Activated CD4-positive, alpha-beta T cell treated with anti-CD3 and anti-CD28 coated beads, Interleukin-2, amount 50 U/mL, for 1 hour (primary cell): ENCODE measurements at places on chromosomes 6 and 20.

- no peak for DNase-seq
These were observed 151.5 kb upstream of the SALL4 start for GRCh38 chr20:51953731-51954340.

DNA sequence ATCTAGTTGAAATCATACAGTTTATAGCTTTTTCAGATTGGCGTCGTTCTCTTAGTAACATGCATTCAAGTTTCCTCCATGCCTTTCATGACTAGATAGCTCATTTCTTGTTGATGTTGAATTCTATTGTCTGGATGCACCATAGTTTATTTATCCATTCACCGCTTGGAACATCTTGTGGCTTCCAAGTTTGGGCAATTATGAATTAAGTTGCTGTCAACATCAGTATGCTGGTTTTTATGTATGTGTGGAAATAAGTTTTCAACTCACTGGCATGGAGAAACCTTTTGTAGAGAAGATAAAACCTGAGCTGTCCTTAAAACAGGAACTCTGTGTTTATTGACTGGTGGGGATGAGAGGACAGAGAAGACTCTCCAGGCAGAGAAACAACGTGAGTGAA, 248.0 kb downstream of the CDC5L start:
- no peak for DNase-seq

GRCh38 chr20:289693-290083, 862 bp downstream of the C20orf96 start:
- DNase-seq, result no peak

DNA sequence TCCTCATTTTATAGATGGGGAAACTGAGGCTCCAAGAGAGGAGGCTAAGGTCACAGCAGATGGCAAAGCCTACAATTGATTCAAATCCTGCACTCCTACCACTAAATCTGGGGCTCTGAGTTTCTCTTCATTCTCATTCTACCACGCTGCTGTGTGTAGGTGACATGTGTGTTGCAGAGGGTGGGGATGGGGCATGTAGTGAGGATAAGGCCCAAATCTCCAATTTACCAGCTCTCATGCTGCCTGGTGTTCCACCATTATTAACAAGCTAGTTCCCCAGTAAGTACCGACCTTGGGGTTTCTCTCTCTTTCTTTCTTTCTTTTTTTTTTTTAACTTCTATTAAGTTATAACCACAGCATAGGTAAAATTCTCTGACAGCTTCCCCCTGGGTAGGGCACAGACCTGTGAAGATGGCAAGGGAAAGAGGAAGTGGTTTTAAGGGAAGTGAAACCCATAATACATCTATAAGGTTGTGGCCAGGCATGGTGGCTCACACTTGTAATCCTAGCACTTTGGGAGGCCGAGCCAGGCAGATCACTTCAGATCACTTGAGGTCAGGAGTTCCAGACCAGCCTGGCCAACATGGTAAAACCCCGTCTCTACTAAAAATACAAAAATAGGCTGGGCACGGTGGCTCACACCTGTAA, 13.0 kb upstream of the MATN4 start:
- no peak for DNase-seq

DNA sequence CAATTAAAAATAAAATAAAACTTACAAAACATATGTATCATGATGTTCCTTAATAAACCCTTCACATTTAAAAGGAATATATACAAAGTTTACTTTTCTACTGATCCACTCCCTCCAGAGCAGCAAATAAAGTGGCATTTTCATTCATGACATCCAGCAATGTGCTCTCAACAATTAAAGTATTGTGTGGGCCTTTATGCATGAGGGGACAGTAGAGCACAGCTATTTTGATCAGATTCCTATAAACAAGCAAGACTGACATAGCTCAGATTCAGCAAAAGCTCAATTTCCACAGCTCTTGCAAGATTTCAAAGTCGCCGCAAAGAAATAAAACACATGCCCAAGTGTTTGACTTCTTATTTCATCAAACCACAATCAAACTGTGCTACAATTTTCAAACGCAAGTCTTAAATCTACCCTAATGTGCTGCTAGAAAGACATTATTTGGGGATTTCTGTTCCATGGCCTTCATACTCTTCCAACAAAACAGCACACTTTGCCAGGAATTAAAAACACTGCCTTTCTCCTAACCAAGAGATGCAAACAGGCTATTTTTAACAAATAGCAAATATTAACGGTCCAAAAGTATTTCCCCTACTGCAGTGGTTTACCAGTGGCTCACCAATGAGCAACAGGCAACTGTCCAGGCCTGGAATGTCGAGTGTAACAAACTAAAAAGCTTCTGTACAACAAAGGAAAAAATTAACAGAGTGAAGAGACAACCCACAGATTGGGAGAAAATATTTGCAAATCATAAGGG, 52.3 kb downstream of the MBOAT1 start:
- DNase-seq, result no peak

GRCh38 chr6:26157251-26158075, 70.2 kb downstream of the HFE start:
- no peak for DNase-seq

- DNase-seq, result no peak
These were observed 108.2 kb downstream of the THEMIS start for GRCh38 chr6:127792616-127793015.

- no peak for DNase-seq
These were observed 11.3 kb downstream of the ZHX3 start for GRCh38 chr20:41306061-41306727.

DNA sequence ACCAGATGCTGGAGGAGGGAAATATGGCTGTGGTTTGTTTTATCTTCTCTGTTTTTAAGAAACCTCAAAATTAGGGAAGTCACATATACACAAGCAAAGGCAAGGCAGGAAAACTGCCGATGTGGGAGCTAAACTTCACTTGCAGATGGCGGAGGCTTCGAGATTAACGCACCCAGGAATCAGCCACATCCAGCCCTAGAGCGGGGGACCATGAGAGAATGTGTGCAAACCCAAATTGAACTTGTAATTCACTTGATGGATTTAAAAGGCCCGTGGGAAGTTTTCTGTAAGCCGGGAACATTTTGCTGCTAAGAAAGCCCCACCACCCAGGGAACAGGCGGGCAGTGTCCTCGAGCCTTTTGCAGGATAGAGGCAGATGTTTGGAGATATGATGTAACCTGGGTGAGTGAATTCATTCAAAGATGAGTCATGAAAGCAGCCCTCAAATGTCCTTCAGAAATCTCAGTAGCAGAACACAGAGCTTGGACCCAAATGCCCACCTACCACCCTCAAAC, 39.9 kb downstream of the PREX1 start:
- no peak for DNase-seq

- DNase-seq, result no peak
These were observed 20.1 kb downstream of the SEC23B start for GRCh38 chr20:18527836-18528235.

- DNase-seq, result no peak
These were observed 177.1 kb upstream of the MAN1A1 start for GRCh38 chr6:119526561-119527230.

- DNase-seq, result no peak
These were observed 9.8 kb downstream of the CTSZ start for GRCh38 chr20:58997141-58997770.

DNA sequence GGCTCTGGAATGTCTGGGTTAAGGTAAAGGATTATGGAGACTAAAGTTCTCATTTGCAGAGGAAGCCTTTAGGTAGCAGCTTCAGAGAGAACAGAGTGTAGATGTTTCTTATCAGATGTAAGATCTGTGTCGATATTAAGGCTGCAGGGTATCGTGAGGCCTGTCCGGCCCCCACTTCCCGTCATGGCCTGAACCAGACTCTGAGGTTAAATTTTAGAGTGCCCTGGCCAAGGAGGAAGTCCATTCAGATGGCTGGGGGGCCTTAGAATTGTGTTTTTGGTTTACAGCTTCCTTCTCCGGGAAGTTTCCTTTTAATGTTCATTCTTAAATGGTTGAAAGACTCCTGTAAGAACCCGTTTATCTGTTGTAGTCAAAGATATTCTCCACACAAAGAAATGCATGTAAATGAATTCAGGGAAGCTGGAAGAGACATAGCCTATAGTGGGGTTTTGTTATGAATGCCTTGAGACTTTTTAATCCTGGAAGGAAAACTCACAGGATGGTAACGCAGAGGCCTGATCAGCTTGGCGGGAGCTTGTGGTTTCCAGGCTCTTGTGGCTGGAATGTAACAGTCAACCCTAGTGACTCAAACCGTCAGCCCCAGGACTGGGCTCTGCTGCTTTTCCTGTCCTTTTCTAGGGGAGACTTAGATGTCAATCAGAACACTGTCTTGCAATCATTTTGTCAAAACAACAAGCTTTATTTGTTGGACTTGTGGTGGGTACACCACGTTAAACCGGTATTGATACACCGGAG, 34.7 kb downstream of the KIF25 start:
- DNase-seq, result no peak

DNA sequence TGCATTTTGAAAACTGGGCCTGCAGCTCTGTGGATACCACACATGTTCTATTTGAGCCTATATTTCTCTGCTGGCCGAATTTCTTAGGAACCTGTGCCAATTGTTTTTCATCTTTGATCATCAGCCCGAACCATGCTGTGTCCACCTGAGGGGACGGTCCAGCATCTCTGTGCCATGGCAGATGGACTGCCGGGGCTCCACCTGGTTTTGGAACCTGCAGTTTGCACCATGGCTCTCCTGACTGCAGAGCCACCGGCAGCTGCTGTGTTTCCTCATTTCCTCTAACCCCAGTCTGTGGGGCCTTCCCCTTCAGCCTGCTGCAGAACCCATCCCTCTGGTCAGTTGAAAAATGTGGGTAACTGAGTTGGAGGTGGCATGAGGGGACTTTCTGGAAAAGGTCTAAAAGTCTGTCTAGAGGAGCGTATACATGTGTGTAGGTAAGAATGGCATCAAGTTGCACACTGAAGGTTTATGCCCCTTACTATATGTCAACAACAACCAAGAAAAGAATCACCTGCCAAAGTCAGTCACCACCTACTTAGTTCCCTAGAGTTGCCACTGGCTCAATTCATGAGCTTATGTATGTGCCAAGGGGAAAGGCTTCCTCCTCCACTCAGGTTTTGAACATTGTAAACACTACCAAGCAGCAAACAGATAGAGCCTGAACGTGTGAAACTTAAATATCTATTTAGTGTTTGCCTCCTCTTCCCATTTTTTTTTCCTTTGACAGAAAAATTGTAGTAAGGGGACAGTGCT, 548.2 kb downstream of the PRKN start:
- DNase-seq, result no peak

DNA sequence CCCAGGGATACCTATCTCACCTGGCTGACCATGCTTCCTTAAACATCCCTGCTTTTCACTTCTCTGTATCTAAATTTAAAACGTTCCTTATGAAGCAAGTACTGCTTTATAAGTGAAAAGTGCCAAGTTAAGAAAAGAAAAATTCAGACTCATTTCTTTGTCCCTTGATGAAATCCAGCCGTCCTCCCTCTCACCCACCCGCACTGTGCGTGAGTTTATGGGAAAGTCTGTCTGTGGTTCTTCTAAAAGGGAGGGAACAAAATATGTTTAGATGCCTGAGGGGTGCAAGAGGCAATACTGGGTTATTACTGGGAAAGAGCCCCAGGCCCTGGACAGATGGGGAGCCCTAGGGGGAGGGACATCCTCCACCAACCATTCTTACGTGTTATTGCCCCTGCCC, 31.2 kb downstream of the SPDEF start:
- DNase-seq, result no peak

DNA sequence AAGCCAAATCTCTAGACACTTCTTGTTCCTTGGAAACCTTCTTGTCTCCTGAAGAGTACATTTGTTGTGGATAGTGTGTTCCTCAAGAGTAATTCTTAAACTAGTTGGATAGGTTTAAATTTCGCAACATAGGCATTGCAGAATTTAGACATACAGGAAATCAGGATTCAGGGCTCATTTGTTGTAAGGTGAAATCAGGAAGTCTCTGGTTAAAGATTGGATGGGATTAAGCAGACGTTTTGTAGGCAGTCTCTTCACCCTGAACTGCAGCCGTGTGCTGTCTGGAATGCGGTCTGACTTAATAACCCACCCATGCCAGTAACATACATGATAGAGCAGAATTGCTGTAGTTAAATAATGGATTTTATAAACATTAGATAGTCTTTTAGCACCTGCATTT, 21.7 kb downstream of the HIVEP1 start:
- no peak for DNase-seq
